Left lung (tissue), 14 donors: ENCODE measurements at places on chromosomes 13 and 19. TPM values are rescaled to one million over a fixed set of nuclear protein-coding genes. Genes with fewer than 3 reads are reported as not detected.

DNA sequence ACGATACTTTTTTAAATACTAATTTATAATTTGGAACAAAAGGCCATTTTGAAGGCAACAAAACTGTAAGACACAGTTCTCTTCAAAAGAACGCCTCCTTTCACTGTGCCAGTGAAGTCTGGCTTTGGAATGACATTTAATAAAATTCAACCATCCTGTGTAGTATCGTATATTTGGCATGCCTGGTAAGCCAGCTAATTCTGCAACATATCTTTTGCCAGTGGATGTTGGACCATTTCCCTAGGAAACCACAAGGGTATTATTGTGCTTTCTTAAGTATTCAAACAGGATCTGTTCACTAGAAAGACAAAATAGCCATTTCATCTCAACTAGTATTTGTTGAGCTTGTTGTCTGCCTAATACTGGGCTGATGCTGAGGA is 111.6 kb downstream of the RGCC start:
- peaks cover 3% of the 10 kb centered on the region for H3K36me3 ChIP-seq
- H3K4me1 ChIP-seq = peaks cover 3% of the 10 kb centered on the region
- no peak overlapping the region for H3K27ac ChIP-seq
- DNase-seq = no peak
- no peak overlapping the region for H3K4me3 ChIP-seq
- H3K27me3 ChIP-seq = no peaks in the 10 kb centered on the region

DNA sequence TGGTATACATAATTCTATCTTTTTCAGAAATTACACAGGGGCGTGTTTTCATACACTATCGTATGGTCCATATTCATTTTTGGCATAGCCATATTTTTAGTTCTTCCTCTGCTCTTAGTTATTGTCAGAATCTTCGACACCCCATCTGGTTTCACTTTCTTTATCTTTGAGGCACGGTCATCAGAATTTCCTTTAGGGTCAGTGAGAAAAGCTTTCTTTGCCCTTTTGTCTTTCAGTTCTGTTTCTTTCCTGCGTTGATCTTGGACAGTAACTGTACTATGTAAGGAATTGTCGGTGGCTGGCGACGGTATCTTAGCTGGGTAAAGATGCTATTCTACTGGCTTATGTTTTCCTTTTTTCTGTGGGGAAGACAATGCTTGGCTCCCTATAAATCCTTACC is 10.6 kb upstream of the KIR2DL4 start:
- no peaks in the 10 kb centered on the region for H3K36me3 ChIP-seq
- H3K4me3 ChIP-seq = peak overlapping the region; percentile 17
- H3K27me3 ChIP-seq = peaks cover 15% of the 10 kb centered on the region

- H3K4me1 ChIP-seq = peaks cover 13% of the 10 kb centered on the region
- H3K27ac ChIP-seq = no peak overlapping the region
- DNase-seq = no peak
- no peak overlapping the region for H3K4me3 ChIP-seq
- H3K27me3 ChIP-seq = no peaks in the 10 kb centered on the region
- no peaks in the 10 kb centered on the region for H3K36me3 ChIP-seq
Observed at GRCh38 chr13:113532156-113532806, 41.8 kb upstream of the DCUN1D2 start.

GRCh38 chr13:109156181-109156935 is 526.9 kb downstream of the MYO16 start:
- no peaks in the 10 kb centered on the region for H3K27me3 ChIP-seq
- peak overlapping the region; percentile 63 for H3K27ac ChIP-seq
- H3K36me3 ChIP-seq = no peaks in the 10 kb centered on the region
- H3K4me1 ChIP-seq = peaks cover 3% of the 10 kb centered on the region
- no peak overlapping the region for H3K4me3 ChIP-seq

DNA sequence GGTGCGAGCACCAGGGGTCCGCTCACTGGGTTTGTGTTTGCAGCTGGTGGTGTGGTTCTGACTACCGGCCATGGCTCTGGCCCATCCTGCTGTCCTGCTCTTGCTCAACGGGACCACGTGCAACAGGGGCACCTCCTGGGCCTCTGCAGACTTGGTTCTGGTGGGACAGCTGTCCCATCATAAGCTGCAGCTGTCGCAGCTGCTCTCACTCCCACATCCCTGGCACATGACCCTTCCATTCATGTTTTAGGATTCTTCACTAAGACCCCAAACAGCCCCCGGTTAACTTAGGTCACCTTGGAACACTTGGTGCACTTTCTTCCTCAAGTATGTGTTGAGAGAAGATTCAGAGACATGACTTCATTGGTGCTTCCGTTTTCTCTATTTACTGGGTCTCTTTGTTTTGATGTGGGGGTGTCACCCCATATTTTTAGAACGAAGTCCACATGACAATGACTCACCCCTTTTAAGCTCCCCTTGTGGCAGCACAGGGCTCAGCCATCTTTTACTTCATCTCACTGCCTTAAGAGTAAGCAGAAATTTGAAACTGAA is 68.4 kb upstream of the ARHGEF7 start:
- no peak overlapping the region for H3K27ac ChIP-seq
- H3K4me3 ChIP-seq = no peak overlapping the region
- H3K4me1 ChIP-seq = no peaks in the 10 kb centered on the region

- peaks cover 21% of the 10 kb centered on the region for H3K4me1 ChIP-seq
- no peaks in the 10 kb centered on the region for H3K36me3 ChIP-seq
- DNase-seq = no peak
- no peak overlapping the region for H3K4me3 ChIP-seq
- H3K27ac ChIP-seq = peak overlapping the region; percentile 39
Observed at GRCh38 chr13:77298426-77298825, 28.5 kb downstream of the MYCBP2 start.

- no peaks in the 10 kb centered on the region for H3K36me3 ChIP-seq
- no peak for DNase-seq
- H3K4me1 ChIP-seq = peaks cover 6% of the 10 kb centered on the region
- H3K27me3 ChIP-seq = peaks cover 7% of the 10 kb centered on the region
- no peak overlapping the region for H3K27ac ChIP-seq
- H3K4me3 ChIP-seq = no peak overlapping the region
Observed at GRCh38 chr13:97027162-97027554, 32.9 kb upstream of the OXGR1 start.

GRCh38 chr19:47324502-47324901 is 7.5 kb upstream of the C5AR2 start:
- H3K36me3 ChIP-seq = no peaks in the 10 kb centered on the region
- peaks cover 5% of the 10 kb centered on the region for H3K27me3 ChIP-seq
- H3K4me3 ChIP-seq = peak overlapping the region; percentile 4
- peak overlapping the region; percentile 46 for H3K27ac ChIP-seq
- peak; percentile 83 for DNase-seq

GRCh38 chr13:100573121-100573520 is 15.5 kb downstream of the GGACT start:
- H3K4me3 ChIP-seq = no peak overlapping the region
- H3K4me1 ChIP-seq = no peaks in the 10 kb centered on the region
- no peaks in the 10 kb centered on the region for H3K36me3 ChIP-seq
- H3K27ac ChIP-seq = no peak overlapping the region

- H3K27ac ChIP-seq = no peak overlapping the region
- no peaks in the 10 kb centered on the region for H3K27me3 ChIP-seq
- H3K4me3 ChIP-seq = no peak overlapping the region
Observed at GRCh38 chr13:51297556-51297955, 41.9 kb upstream of the SERPINE3 start.

DNA sequence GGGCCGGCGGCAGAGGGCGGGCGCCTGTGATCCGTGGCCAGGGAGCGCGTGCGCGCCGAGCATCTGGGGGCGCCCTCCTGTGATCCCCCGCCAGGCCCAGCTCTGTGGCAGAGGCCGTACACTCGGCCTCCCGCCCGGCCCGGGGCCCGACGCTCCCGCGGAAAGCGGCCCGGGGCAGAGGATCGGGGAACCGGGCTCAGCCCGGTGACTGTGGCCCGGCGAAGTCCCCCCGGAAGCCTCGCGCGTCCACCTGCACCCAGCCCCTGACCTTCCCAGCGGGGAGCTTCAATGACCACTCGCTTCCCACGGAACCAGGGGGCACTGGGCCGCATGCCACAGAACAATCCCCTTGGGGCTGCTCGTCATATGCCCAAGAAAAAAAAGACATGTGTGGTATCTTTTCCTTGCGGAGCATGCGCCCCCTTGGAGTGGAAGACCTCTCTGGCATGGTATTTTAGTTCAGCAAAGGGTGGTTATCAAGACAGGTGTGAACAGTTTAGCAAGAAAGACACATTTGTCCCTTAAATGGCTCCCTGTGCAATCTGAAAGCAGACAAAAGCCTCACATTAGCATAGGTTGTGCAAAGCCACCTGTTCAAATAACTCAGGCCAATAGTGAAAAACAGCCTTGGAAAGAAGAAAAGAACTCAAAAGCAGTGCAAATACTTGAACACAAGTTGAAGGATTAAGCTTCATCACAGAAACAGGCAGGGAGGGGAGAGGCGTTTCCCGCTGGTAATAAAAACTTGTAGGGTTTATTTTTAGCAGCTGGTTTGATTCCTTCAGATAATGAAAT is 290.9 kb upstream of the SOX21 start:
- peak; percentile 77 for DNase-seq
- H3K4me1 ChIP-seq = peaks cover 10% of the 10 kb centered on the region
- H3K27ac ChIP-seq = peak overlapping the region; percentile 72
- peaks cover 33% of the 10 kb centered on the region for H3K27me3 ChIP-seq

- peaks cover 15% of the 10 kb centered on the region for H3K4me1 ChIP-seq
- H3K4me3 ChIP-seq = no peak overlapping the region
- no peaks in the 10 kb centered on the region for H3K36me3 ChIP-seq
- no peak for DNase-seq
- no peaks in the 10 kb centered on the region for H3K27me3 ChIP-seq
Observed at GRCh38 chr19:48698046-48698445, 2.3 kb downstream of the FUT2 start.

DNA sequence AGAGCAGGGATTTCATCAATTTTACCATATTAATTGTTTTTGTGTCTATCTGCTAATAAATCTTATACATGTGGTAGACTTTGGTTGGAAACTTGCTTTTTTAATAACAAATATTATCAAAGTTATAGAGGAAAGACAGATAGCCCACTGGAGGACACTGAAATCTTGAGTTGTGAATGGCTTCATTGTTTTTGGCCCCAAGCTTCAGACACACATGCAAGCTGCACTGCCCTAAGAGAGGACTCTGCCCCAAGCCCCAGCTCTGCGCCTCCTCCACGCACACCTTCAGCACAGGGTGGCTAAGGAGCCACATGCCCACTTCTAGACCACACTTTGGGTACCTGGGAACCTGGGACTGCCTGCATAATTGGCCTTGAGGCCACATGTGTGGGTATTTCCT is 35.2 kb downstream of the RCBTB2 start:
- peaks cover 18% of the 10 kb centered on the region for H3K4me1 ChIP-seq
- DNase-seq = no peak
- no peak overlapping the region for H3K27ac ChIP-seq
- H3K36me3 ChIP-seq = no peaks in the 10 kb centered on the region
- H3K4me3 ChIP-seq = no peak overlapping the region

Gene REX1BD
- polyA plus RNA-seq = 30.8 TPM

Gene MIDN
- polyA plus RNA-seq = 52.1 TPM

Gene KIR2DL1
- not detected for polyA plus RNA-seq

Gene PALM
- polyA plus RNA-seq = 40.3 TPM

Gene LSM7
- 95.4 TPM for polyA plus RNA-seq

Gene ELSPBP1
- polyA plus RNA-seq = not detected

Gene SHISA7
- 0.21 TPM for polyA plus RNA-seq

Gene KIR2DL3
- not detected for polyA plus RNA-seq
